ENCODE measurements at places on chromosomes 6 and 20. TPM values are rescaled to one million over a fixed set of nuclear protein-coding genes. Genes with fewer than 3 reads are reported as not detected.

GPX5 gene
- polyA plus RNA-seq, result 0.23 TPM

YWHAB gene
- polyA plus RNA-seq, result 161 TPM

NCOA7 gene
- 20.1 TPM for polyA plus RNA-seq

ACTL10 gene
- 0.39 TPM for polyA plus RNA-seq

VTA1 gene
- polyA plus RNA-seq, result 86.2 TPM

SLC4A11 gene
- polyA plus RNA-seq, result 0.86 TPM

KCNB1 gene
- 0.41 TPM for polyA plus RNA-seq

KCNK5 gene
- 21.2 TPM for polyA plus RNA-seq

IL17F gene
- not detected for polyA plus RNA-seq

OR12D3 gene
- polyA plus RNA-seq, result not detected

DNA sequence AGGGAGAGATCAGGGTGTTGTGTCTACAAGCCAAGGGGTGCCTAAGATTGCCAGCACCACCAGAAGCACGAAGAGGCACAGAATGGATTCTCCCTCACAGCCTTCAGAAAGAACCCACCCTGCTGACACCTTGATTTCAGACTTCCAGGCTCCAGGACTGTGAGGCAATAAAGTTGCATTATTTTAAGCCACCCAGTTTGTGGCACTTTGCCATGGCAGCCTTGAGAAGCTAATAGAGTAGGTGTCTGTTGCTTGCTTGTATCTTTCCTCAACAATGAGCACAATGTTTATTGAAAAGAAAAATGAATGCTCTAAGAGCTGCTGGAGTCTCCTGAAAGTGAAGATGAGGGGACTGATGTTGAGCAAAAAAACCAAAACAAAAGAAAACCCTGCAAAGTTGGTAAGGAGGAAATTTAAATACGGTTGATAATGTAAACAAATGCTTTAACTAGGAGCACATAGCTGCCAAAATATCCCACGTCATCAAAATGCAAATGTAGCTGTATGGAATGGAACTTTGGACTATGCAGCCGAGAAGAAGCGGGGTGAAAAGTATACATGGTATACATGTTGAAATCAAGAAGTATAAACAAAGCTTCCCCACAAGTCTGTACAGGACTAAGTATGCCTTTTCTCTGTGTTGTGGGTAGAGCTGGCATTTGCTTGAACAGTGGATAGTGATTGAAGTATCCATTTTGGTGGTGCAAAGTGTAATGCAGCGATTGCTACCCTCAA is 8.0 kb downstream of the IL20RA start:
- no peak for DNase-seq

DNA sequence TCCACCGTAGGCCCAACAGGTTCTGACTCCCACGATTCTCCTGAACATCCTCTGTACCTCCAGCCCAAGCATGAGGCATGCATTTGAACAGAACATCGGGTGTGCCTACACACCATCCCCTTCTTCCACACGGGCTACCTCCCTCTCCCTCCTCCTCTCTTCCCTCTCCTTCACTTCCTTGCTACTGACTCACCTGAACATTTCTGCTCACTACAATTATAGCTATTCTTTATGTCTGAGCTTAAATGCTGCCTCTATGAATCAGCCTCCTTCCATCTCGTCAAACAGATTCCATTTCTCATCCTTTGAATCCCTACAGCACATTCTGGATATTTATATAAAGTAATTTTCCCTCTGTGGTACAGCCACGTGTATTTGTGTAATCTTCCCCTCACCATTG is 71.4 kb upstream of the MYLIP start:
- DNase-seq, result no peak

GRCh38 chr6:149859938-149860337 is 4.2 kb downstream of the LRP11 start:
- no peak for DNase-seq

GRCh38 chr6:43213431-43213830 is 15.8 kb downstream of the DNPH1 start:
- DNase-seq, result no peak

DNA sequence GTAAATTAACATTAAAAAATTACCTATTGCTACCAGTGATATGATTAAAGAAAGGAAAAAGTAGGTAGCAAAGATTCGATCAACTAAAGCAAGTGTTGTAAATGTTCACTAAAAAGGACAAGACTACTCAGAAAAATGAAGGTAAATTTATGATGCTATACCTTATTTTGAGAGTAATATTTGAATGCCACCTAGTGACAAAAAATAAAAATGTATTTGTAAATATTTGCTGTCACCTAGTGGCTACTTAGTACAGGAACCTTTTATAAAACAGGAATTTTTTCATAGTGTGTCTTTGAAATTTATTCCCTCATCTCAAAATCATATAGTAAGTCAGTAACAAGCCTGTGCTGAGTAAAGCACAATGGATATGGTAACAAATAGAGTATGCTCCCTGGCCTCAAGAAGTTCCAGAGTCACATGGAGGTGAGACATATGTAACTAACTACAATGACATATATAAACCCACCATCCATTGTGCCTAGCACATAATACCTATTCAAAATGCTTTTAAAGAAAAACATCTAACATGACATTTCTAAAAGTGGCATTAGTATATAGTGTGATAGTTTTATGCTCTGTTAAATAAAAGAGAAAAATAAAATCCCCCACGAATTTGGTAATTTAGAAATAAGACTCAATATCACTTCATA is 193.1 kb upstream of the SIM1 start:
- DNase-seq, result no peak

- no peak for DNase-seq
Measured at GRCh38 chr20:53658322-53658721, 64.7 kb upstream of the ZNF217 start.

DNA sequence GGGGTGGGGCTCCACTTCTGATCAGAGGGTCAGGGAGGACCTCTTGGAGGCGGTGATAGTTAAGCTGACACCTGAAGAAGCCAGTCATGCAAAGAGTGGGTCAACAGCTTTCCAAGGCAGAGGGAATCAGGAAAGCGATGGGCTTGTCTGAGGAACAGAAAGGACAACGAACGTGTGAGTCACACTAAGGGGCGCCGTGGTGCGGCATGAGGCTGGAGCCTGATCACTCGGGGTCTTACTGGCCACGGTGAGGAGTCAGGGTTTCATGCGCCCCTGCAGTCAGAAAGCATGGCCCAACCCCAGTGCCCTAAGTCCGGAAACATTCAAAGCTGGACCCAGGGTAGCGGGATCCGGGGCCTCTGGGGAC is 50.6 kb upstream of the SLC32A1 start:
- no peak for DNase-seq

GRCh38 chr6:116369964-116370759 is 585 bp upstream of the DSE start:
- peak; percentile 11 for DNase-seq

- DNase-seq, result no peak
Measured at GRCh38 chr6:36285187-36285671, 15.4 kb downstream of the PNPLA1 start.

- DNase-seq, result no peak
Measured at GRCh38 chr20:64065974-64066343, 3.0 kb downstream of the TCEA2 start.

- peak; percentile 44 for DNase-seq
Measured at GRCh38 chr20:9407805-9408421, 106.5 kb upstream of the LAMP5 start.

- DNase-seq, result no peak
Measured at GRCh38 chr6:111171577-111172400, 84.5 kb downstream of the SLC16A10 start.

DNA sequence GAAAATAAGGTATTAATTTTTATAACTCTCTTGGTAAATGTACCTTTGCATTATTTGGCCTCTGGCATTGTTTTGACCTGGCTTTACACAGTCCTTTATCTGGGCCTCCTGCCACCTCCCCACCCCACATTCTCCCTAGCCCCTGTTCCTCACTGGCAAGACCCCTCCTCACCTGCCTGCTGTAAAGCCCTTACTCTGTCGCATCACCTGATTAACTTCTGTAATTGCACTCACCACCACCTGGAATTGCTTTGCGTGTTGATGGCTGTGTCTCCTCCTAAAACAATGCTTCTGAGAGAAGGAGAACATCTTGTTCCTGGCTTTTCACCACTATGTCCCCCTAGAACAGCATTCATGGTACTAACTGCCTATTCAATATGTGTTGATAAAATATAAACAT is 24.8 kb downstream of the SNX9 start:
- DNase-seq, result no peak

GRCh38 chr6:106808758-106809157 is 165.8 kb downstream of the CD24 start:
- DNase-seq, result no peak

DNA sequence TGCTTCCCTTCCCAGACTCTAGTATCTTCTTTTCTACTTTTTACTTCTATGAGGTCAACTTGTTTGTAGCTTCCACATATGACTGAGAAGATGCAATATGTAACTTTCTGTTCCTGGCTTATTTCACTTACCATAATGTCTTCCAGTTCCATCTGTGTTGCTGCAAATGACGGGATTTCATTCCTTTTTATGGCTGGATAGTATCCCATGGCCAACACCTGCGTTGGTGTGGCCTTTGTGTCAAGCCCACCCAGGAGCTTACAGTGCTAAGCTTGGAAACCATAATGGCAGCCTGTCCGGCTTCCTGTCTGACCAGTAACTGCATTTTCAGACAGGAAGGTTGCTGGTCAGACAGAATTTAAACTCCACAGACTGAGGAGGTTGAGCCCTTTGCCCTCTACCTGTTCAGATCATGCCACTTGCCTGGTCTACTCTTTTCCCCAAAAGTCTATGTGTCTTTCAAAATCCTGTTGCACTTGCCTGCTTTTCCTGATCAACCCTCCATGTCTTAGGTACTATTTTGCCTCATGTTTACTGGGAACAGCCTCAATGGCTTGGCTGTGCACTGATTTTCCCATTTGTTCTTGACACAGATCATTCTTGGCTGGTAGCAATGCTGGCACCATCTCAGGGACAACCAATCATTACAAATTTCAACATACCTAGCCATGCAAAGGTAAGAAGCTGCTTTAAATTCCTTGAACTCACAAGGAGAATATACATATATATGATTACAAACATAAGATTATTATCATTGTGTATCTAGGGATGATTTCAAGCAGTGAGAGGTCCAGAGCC is 114.3 kb upstream of the PLEKHG1 start:
- no peak for DNase-seq

GRCh38 chr20:53769041-53769440 is 175.4 kb upstream of the ZNF217 start:
- no peak for DNase-seq

DNA sequence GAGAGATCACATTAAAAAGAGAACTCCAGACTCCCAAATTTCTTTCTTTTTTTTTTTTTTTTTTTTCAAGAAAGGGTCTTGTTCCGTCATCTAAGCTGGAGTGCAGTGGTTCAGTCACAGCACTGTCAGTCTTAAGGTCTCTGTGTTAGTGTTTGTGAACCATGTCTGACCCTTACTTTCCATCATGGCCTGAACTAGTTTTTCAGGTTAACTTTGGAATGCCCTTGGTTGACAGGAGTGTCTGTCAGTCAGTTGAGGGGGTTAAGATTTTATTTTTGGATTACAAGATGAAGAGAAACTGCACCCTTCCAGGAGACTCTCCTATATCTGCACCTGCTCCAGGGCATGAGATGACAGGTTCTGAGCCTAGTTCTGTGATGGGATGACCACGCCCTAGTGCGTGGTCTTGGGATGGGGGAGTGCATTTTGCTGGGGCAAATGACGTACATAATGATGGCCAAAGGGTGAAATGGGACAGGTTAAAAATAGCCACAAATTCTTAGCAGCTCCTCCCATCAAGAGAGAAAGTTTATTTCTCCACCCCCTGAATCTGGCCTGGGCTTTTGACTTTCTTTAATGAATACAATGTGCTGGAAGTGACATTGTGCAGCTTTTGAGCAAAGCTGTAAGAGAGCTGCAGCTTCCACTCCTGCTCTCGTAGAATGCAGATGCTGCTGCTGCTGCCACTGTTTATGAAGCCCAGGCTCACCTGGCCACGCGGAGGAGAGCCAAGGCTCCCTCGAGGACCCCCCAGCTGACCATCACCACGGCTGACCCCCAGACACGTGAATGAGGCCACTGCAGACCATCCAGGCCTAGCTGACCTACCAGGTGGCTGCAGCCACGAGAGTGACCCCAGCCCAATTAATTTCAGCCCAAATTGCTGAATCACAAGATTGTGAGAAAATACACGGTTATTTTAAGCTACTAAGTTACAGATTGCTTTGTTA is 29.7 kb upstream of the FAM50B start:
- DNase-seq, result no peak

DNA sequence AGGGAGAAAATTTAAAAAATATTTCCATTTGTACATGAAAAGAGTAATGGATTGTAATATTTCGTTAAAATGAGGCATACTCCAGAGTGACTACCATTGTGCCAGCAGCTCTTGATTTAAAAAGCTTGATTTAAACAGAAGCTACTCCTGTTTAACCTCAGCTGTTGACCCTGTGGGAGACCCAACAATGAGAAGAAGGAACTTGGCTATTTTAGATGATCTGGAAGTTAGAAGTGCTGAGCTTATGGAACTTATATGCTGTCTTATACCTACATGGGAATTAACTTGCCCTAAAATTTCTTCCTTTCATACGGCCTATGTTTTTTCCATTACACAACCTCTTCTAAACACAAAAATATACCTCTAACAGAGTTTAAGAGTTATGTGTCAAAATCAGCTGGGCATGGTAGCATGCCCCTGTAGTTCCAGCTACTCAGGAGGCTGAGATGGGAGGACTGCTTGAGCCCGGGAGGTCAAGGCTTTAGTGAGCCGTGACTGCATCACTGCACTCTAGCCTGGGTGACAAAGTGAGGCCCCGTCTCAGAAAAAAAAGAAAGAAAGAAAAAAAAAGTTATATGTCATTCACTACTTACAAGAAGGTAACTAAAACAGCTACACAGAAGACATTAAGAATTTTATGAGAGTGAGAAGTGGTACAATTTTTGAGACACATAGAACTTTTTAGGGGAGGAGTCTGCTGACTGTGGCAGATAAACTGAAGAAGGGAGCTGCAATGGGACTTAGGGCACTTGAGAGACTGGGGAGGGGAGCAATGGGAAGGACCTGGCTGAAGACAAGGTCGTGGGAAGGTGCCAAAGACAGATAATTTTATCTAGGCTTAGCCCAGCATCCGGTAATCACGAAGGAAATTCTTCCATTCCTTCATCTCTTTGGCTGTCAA is 139.9 kb downstream of the MYB start:
- no peak for DNase-seq

- DNase-seq, result no peak
Measured at GRCh38 chr6:150967910-150968309, 102.4 kb downstream of the MTHFD1L start.

DNA sequence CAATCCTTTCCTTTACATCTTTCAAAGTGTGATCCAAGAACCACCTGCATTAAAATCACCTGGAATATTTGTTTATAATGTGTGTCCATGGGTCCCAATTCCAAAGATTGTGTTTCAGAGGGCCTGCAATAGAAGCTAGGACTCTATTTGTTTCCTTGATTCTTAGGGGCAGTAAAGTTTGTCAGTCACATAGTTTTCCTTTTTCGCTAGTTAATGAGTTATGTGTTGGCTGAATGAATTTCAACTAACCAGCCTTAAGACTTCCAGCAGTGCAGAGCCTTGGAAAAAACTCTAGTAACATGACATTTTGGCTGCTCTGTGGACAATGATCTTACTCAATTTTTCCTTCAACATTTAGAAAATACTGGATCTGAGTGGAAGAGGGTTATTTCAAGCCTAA is 11.3 kb downstream of the FAM217A start:
- DNase-seq, result no peak
